ENCODE measurements at places on chromosomes 5 and 9.

DNA sequence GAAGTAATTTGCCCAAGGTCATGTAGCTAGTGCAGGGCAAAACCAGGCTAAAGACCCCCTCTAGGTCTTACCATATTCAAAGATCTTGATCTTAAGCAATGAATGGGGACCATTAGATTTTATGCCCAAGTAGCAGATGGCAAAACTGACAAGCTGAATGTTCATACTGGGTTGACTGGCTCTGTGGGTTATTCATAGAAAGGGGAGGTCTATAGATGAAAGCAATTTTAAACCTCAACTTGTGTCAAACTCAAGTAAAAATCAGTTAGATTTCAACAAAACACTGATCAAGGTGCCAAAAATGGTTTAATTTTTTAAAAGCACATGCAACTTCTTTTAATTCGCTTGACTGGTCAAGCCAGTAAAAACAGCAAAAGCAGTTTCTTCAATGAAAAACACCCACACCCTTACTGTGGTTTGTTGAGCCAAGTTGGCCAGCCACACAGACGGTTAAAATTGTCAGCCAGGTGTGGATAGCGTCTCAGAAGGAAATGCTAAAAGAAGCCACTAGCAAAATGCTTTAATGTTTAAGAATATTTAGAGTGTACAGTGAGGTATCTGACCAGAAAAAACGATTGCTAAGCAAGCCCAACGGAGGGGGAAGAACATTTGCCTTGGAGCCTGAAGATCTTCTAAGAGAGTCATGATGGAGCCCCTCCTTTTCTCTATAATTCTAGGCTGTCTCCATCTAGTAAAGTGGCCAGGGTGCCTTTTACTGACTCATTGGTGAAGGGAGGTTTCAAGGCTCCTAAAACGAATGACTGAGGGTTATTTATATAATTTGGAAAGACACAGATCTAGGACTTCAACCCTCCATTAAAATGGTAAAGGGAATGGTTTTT is 539.6 kb upstream of the CLINT1 start:
- DNase-seq = no peak

GRCh38 chr9:32742296-32742695 is 41.0 kb upstream of the TMEM215 start:
- DNase-seq = no peak

GRCh38 chr5:140992828-140993227 is 26.6 kb downstream of the PCDHAC2 start:
- DNase-seq = no peak

GRCh38 chr5:177547736-177548135 is 6.6 kb downstream of the FAM193B start:
- DNase-seq = no peak

DNA sequence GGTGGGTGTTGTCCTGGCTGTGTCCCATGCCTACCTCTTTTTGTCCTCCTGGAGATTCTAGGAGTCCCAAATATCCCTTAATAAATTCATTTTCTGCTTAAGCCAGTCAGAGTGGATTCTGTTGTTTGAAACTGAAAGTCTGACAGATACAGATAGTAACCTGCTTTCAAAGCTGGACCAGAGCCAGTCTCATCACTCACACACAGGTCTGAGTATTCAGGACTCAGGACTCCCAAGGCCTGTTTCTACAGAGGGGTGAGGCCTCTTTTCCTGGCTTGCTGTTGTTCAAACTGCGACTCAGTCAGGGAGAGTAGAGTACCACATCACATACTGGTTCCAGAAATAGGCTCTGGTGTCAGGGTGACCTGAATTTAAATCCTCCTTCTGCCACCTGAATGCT is 190.1 kb downstream of the PAX5 start:
- no peak for DNase-seq

GRCh38 chr9:90469865-90470387 is 172.7 kb downstream of the DIRAS2 start:
- no peak for DNase-seq

DNA sequence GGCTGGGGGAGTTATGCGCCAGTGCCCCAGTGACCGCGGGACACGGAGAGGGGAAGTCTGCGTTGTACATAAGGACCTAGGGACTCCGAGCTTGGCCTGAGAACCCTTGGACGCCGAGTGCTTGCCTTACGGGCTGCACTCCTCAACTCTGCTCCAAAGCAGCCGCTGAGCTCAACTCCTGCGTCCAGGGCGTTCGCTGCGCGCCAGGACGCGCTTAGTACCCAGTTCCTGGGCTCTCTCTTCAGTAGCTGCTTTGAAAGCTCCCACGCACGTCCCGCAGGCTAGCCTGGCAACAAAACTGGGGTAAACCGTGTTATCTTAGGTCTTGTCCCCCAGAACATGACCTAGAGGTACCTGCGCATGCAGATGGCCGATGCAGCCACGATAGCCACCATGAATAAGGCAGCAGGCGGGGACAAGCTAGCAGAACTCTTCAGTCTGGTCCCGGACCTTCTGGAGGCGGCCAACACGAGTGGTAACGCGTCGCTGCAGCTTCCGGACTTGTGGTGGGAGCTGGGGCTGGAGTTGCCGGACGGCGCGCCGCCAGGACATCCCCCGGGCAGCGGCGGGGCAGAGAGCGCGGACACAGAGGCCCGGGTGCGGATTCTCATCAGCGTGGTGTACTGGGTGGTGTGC is at the start of gene RXFP3:
TSS of gene RXFP3 (plus strand) at position 6 of the 636 bp plus-strand sequence. CDS start at position 361, 355 bp downstream.
- no peak for DNase-seq

DNA sequence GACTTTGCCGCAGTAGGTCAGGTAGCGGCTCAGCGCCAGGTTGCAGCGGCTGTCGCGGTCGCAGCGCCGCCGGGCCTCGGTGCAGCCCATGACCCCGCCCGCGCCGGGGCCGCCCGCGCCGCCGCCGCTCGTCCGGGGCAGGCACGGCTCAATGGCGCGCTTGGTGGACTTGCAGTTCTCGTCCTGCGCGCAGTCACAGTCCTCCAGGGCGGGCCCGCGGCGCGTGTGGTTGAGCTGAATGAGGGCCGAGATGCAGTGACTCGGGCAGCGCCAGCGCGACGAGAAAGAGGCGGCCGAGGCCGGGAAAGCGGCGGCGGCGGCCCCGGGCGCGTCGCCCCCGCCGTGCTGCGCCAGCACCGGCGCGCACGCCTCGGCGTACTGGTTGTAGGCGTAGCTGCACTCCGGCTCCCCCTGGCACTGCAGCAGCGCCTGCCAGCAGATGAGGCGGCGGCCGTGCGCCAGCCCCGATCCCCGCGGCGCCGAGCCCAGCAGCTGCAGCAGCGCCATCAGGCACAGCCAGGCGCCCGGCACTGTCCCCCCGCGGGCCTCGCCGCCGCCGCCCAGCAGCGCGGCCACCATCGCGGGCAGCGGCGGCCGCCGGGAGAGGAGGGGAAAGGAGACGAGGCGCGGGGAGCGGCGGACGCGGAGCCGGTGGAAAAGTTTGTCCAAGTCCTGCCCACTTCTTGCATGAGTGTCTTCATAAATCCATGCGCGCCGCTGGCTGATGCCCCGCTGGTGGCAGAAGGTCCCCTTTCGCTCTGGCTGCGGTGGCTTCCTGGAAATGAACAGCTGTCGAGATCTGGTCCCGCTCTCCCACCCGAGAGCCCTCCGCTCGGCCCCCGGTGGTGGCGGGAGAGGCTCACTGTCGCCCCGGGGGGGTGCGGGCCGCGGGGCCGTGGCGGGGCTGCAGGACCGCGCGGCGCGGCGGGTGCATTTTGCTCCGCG is 833 bp downstream of the GAS1 start:
- DNase-seq = peak; percentile 27

DNA sequence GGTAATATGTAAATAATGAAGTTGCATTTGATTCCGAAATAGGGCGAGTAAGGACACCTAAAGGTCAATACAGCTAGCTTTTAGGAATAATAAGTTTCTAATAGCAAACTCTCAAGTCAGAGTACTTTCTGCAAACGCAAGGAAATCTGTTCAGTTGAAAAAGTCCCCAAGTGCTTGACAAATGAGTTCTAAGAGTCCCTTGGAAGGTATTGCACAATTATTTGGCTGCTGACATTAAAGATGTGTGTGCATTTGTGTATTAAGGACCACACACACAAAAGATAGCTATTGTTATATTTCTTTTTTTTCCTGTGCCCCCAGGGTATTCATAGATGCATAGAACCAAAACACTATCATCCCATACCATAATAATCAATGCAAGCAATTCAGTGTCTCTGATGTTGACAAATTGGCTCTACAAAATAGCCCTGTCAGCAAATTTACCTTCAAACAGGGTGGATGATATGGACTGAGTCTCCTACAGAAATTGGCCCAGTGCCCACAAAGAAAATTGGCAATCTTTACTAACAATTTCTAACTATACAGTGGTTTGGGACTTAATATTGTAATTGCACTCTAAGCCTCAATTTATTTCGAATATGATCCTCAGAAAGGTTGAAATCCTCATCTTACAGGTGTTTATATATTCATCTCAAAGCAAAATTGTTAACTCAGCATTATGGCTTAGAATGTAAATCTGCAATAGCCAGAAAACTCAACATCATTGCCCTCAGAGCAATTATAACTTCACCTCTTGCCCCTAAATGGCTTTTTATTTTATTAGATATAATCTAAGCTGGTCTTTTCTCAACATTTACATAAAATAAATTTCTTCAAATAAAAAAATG is 827.2 kb downstream of the MAT2B start:
- no peak for DNase-seq
